ENCODE measurements at places on chromosomes 7 and 10. TPM values are rescaled to one million over a fixed set of nuclear protein-coding genes. Genes with fewer than 3 reads are reported as not detected.
A peak's percentile ranks its signal among the peaks of the same experiment; 100 is the strongest.

DNA sequence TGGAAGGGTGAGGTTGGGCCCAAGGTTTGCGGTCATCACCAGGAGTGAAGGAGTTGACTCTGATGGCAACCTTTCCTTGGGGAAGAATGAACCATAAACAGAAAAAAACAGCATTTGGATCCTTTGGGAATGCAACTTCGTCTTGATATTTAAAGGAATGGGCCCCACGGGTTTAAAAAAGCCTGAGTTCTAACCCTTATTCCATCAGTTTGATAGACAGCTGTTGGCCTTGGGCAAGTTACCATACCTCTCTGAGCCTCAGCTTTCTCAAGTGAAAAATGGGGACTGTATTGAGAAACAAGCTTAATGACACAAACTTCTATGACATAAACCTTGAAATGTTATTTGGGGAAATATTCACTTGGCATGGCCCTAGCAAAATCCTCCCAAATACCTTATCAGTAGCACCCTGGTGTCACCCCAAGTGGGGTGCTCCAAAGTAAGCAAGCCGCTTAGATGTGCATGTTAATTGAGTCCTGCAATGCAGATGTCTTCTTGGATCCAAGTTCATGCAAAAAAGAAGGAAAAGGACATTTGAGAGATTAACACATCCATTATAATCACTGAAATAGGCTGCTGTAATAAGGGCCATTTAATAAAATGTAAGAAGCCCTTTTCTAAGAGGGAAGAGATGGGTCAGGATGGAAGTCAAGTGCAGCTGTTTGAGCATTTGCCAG lies 13.8 kb downstream of the MXI1 start:
- DNase-seq: no peak

DNA sequence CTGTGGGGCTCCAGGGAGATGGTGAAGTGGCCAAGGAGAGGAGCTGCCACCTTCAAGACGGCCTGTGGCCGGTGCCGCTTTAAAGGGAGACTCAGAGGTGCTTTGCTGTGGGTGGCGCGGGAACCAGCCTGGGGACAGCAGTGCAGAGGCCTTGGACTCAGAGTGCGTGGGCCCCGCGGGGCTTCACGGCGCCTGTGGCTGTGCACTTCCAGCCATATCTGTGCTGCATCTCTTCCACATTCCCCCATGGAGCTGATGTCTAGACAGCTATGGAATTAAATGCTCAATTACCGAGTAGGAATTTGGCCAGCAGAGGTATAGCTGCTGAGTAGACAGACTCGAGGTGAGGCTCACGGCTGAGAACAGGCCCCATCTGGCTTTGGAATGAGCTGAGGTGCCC lies 41.7 kb downstream of the HTRA1 start:
- DNase-seq: no peak

DNA sequence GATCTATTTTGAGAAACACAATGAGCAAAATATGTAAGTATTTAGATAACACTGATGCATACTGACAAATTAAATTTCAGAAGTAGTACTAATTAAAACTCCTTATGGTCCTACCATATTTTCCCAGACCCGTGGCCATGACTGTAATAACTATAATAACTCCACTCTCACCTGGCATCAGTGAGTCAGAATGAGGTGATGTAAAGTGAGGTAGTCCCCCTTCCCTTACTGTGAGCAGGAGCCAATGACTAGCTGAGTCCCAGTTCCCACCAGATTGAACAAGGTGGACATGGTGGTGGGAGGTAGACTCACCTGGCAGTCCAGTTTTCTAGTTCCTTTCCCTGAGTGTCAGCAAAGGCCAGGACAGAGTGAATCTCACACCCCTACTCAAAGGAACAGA lies 630.5 kb upstream of the IGFBP3 start:
- DNase-seq: no peak

DNA sequence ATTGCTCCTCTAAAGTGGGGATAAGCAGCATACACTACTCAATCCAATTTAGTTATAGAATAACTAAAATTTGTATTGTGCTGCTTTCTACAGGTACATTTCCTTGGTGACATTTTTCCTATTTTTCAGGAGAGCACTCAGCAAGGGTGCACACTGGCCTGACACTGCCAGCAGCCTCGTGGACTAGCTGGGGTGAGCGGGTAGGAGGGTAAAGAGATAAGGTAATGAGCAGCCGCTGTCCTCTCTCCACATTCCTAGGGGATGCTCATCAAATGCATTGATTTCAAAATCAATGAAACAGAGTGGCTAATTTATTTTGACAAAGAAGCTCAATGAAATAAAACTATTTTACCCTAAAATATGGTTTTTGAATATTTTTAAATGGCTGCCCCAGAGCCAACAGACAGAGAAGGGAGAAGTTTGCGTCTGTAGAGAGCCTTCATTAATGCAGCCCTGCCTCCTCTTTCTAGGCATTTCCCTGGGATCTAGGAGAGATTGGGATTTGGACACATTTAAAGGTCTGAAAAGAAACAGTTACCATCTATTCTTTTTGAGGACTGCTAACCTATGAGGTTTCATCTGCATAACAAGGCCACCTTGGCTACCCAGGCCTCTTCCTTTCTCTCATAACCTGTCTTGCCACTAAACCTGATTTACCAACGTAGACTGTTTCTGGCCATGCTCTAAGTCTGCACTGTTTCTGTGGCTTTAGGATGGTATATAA lies 561.0 kb downstream of the IPMK start:
- DNase-seq: no peak

Gene RPEL1
- total RNA-seq: not detected

- DNase-seq: no peak
Observed at GRCh38 chr7:16880554-16880953, 1.2 kb downstream of the AGR3 start.

DNA sequence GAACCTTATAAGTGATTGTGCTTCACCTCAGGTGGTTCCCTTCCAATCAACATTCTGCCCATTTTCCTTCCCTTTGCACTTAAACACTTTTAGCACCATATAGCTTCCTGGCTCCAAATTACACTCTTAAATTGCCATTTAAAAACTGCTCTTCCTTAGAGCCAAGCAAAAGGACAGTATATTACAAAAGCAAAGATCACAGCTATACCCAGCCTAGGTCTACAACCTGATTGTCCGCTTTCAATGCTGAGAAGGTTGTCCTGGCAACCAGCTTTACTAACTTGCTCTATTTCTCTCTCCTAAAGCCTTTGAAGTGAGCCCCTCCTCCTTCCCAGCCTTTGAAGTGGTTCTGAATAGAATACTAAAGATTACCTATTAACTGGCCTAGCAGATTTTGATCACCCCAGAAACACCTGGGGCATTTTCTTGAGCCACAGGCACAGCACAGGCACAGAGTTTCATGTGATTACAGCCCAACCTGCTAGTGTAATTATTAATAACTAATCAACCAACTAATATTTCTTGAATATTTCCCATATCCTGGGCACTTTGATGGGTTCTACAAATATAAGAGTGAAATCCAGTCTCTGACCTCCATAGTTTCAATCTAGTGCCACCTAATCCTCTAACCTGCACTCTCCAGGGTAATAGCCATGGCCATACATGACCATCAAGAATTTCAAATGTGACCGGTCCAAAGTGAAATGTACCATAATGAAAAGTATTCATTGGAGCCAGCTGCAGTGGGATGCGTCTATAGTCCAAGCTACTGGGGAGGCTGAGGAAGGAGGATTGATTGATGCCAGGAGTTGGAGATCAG lies 63.6 kb upstream of the TRIM24 start:
- no peak for DNase-seq

GRCh38 chr7:151626422-151627115 lies 106.9 kb upstream of the RHEB start:
- DNase-seq: peak; percentile 54

Gene IRF5
- total RNA-seq: 32.0 TPM

- DNase-seq: no peak
Observed at GRCh38 chr10:102815790-102816549, 21.2 kb downstream of the CYP17A1 start.

GRCh38 chr7:143049362-143049761 lies 2.8 kb upstream of the OR6V1 start:
- no peak for DNase-seq

DNA sequence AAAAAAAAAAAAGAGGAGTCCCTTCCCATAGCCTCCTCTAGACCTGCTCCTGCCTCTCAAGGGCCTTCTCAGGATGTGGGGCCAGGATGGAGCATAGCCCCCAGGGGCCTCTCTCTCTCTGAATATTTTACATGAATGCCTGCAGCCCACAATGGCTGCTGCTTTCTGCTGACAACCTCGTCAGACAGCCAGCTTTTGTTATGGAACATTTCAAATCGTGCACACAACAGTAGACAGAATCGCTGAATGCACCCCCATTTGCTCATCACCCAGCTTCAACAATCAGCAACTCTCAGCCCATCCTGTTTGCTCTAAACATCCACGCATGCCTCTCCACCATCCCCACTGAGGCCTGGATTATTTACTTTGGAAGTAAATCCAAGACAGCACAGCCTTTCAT lies 5.4 kb downstream of the PLAC9 start:
- DNase-seq: no peak

- no peak for DNase-seq
Observed at GRCh38 chr7:131501422-131501821, 55.0 kb downstream of the PODXL start.

Gene CALML3
- total RNA-seq: not detected

Data from ureter (tissue), 1 donor.